Stimulated activated CD8-positive, alpha-beta memory T cell treated with anti-CD3 and anti-CD28 coated beads, Interleukin-2, amount 100 ng/mL, for 48 hours (primary cell): ENCODE measurements at places on chromosomes 3 and 15.

DNA sequence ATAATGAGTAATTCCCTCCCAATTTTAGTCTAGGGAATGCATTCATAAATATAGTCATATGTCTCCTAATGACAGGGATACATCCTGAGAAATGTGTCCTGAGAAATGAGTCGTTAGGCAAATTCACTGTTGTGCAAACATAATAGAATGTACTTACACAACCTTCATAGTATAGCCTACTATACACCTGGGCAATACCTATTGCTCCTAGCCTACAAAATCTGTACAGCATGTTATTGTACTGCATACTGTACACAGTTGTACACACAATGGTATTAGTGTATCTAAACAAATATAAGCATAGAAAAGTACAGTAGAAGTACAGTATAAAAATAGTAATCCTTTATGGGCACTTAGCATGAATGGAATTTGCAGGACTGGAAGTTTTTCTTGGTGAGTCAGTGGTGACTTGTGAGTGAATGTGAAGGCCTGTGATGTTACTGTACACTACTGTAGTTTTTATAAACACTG lies 6.6 kb downstream of the DTWD1 start:
- no peak for DNase-seq

- no peak for DNase-seq
Measured at GRCh38 chr15:58288592-58288991, 143.2 kb upstream of the LIPC start.

DNA sequence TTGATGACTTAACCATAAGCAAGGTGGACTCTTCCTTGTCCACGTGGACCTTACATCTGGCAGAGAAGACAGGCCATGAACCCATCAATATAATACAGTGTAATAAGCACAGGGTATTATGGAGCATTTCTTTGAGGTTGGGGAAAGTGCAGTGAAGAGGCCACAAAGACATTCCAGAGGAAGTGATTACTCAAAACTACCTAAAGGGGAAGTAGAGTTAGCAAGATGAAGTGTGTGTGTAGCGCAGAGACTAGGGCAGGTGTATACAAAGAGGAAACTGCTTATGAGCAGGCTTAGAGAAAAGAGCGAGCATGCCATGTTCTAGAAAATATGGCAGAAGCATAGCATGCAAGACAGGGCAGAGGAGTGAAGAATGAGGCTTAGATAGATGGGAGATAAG lies 17.9 kb downstream of the CP start:
- no peak for DNase-seq

GRCh38 chr3:171285287-171285686 lies 174.9 kb downstream of the TNIK start:
- DNase-seq: no peak

DNA sequence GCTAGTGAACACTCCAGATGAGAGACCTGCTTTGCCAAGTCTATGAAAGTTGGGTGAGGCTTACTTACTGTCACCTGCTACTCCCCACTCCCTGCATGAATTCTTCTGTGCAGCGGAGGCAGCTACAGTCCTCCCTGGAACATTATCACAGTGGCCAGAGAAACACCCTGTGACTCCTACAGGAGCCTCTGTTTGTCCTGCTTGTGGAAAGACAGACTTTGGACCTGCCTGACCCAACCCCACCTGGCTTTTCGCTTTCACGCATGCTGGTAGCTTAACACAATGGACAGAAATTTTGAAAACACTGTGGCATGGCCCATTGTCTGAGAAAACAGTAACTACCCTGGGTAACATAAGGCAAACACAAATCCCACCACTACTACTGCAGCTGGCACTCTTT lies 1565.5 kb upstream of the CADM2 start:
- no peak for DNase-seq

- DNase-seq: no peak
Measured at GRCh38 chr3:126340596-126340942, 16.6 kb downstream of the KLF15 start.

GRCh38 chr15:56077081-56077480 lies 83.7 kb upstream of the NEDD4 start:
- DNase-seq: no peak
